Stimulated activated CD4-positive, alpha-beta T cell treated with anti-CD3 and anti-CD28 coated beads, TNF-alpha, amount 100 ng/mL, for 48 hours (primary cell): ENCODE measurements at places on chromosomes 3 and 15.

DNA sequence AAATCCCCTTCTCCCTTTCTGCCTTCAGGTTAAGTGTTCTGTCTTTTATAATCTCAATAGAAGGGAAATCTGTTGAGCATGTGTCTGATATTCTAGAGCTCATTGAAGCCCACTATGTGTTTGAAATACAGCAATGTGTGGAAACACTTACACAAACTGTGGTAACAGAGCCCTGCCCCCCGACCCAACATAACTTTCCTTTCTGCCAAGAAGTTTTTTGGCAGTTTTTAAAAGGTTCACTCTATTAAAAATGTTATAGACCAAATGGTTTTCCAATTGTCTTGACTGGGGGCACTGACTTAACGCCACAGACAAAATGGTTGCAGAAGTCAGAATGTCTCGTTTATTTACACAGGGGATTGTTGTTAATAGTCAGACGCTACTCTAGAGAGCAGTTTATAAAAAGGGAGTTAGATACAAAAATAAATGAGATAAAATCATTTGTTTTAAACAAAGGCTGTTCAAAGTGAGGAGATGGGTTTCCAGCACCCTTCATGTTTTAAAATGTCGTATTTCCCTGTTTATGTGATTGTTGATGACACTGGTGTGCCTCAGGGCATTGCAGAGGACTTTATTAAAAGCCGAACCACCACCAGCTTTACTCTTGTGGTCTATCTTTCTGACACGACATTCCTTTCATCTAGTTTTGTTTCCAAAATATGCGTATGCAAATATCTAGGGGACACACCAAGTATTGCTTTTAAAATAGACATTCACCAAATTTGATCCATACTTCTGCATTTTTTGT, 26.7 kb upstream of the GREM1 start:
- DNase-seq: no peak

- no peak for DNase-seq
Observed at GRCh38 chr3:168493412-168494205, 397.9 kb upstream of the GOLIM4 start.

DNA sequence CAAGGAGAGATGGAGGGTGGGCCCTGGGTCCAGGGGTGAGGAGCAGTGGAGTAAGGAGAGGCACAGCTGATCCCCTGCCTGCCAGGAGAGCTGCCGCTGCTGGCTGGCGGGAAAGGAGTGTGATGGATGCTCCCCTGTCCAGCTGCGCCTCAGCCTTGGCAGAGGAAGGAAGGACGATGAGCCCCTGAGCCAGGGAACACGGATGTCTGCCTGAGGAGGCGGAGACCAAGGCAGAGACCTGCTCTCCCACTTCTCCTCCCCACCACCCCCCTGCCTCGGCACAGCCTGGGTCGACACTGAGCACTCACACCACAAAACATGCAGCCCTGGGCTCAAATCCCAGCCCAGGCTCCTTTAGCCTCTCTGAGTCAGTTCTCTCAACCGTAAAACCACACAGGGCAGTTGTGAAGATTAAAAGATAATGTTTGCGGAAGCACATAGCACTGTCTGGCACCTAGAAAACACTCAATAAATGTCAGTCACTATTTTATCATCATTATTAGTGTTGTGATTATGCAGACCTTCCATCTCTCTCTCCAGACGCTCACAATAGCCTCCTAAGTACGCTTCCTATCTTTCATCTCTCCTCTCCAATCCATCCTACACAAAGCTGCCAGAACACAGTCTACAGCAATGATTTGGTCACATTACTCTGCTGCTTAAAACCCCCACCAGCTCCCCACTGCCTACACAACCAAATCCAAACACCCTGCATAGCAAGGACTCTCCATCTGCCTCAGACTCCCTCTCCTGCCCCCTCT, 52.2 kb downstream of the SEMA5B start:
- DNase-seq: no peak

DNA sequence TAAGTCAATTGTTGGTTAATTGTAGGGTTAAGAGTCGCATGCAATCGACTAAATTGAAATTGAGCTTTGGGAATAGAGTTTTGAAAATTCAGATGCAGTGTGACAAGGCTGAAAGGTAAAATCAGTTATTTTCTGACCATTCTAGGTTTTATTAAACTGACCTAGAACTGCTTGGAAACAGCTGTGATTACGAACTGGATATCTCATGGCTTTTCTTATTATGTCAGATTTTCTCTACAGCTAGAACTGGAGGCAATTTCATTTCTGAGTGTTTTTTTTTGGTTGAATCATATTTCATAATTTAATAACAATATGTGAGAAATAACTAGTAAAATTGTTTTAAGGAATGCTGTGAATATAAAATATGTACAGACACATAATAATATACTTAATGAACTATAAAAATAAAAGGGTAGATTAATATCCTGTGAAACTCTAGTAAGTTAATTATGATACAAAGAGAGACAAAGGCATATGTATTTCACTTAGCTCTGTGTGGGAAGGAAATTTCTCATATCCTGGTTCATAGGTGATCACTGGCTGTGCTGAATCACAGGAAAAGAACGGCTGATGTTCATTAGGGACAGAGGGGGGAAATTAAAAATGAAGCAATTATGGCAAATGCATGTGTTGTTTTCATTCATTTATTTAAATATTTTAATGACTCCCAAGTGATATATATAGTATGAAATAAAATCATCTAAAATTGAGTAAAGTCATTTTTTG, 403.2 kb downstream of the ZIC1 start:
- DNase-seq: no peak

DNA sequence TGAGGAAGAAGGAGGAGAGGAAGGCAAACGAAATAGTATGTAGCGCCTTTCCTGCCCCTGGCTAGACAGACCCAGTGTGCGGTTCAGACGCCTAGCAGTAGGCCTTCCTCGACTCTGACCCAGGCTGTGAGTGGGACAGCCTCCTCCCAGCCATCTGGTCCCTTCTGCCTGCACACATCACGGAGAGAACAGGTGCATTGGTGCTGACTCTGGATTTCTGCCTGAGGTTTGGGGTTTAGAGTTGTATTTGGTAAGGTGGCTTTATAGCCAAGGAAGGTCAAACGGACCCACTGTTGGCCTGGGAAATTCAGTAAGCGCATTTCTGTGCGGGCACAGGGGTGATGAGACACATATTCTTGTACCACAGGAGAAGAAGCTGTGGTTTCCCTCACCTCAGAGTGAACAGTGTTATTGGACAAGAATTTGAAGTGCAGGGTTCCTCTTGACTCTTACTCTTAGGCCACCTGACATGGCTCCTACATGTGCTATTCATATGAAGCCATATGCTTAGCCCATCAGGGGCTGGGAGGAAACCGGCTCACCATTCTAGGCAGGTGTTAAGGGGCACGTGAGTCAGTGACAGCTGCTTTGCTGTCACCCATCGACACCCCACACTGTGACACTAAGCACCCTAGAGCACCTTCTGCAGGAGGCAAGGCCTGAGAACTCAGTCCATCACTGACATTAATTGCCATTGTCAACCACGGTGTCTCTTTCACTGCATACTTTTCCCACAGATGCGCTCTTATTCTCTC, 143.3 kb downstream of the CHDH start:
- no peak for DNase-seq

- DNase-seq: no peak
Observed at GRCh38 chr15:22845289-22845900, 6.9 kb downstream of the NIPA2 start.

DNA sequence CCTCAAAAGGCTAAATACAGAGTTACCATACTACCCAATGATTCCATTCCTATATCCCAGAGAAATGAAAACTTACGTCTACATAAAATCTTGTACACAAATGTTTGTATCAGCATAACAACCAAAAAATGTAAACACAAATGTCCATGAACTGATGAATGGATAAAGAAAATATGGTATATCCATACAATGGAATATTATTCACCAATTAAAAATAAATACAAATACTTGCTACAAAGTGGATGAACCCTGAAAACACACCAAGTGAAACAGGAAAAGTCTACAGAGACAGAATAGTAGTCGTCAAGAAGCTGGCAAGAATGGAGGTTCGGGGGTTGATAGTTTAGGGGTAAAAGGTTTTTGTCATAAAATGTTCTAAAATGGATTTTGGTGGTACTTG, 54.0 kb upstream of the ANKRD28 start:
- DNase-seq: no peak

DNA sequence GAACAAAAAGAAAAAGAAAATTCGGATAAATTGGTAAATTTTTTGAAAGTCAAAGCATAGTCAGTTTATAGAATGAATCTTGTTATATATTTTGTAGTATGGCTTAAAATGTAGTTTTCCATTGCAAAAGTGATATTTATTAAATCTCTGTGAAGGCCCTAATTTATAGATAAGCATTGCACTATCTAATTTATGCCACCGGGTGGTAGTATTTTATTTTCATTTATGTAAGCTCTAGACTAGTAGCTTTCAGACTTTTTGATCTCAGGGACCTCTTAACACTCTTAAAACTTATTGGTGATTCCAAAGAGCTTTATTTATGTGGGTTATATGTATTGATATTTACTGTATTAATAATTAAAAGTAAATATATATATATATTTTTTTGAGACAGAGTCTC, 133.9 kb upstream of the LRRFIP2 start:
- DNase-seq: no peak

- no peak for DNase-seq
Observed at GRCh38 chr3:136682740-136683312, 69.4 kb downstream of the STAG1 start.

GRCh38 chr3:46375814-46376213, 5.1 kb downstream of the CCR5 start:
- DNase-seq: no peak
